Fibroblast of pulmonary artery (primary cell): ENCODE measurements at places on chromosomes 1 and 21.

- peak; percentile 99 for DNase-seq
Measured at GRCh38 chr1:59057211-59057694, 239.6 kb upstream of the FGGY start.

DNA sequence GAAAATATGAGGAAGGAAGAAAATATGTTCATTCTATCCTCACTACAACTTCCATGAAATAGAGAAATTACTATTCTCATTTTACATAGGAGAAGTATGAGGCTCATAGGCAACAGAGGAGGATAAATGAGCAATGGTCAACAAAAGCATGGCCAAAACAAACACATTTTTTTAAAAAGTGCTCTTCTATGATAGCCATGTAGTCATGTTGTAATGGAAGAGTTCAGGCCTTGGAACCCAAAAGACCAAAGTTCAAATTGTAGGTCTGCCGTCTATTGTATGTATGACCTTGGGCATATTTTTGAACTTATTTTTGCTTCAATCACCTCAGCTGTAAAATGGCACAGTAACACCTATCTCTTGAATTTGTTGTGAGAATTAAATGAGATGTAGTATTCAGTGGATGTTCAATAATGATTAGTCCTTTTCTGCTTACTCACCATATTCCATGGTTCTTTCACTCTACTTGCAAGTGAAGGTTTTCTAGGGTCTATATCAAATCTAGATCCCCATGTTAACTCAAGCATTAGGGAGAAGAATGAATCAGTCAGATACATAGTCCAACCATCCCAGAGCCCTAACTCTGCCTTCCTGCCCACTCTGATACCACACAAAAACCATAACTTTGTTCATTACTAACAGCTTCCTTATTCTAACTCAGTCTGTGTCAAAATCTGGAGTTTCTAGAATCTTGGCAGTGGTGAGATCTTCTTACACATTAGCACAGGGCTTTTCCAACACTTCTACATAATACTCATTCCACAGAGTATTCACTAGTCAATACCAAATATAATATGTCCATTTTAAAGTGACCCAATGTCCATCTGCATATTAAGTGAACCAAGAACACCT, 353.2 kb downstream of the PLPP3 start:
- DNase-seq, result no peak

DNA sequence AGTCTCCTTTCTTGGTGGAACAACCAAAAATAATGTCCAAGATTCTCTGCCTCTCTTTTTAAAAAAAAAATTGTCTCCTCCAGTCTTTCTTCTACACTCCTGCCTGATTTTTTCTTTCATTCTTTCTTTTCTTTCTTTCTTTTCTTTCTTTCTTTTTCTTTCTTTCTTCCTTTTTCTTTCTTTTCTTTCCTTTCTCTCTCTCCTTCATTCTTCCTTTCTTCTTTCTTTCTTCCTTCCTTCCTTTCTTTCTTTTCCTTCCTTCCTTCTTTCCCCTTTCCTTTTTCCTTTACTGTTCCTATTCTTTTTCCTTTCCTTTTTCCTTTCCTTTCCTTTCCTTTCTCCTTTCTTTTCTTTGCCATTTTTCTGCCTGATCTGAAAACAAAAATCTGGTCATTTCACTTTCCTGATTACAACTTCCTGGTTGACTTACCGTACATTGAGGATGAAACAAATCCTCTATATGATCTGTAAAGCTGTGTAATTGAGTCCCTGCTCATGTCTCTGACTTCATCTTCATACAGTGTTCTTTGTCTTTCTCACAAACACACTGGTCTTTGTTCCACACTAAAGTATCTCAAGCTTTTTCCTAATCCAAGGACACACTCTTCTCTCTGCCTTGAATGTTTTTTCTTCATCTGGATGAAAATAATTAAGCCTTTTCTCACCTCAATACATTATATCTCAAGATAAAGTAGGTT, 6.1 kb upstream of the KRTAP23-1 start:
- DNase-seq, result no peak

DNA sequence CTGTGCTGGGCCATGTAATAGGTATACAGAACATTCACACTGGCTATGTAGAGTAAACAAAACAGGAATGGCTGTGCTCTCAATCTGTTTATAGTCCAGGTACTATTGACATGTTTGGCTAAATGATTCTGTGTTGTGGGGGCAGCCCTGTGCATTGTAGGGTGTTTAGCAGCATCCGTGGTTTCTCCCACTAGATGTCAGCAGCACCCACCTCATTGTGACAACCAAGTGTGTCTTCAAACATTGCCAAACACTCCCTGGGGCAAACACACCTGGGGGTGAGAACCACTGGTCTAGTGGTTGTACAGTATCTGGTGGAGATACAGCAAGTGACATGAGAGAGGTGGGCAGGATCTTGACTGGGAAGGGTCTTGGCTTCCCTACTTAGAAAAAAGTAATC, 80.4 kb upstream of the SPATA6 start:
- DNase-seq, result peak; percentile 13

DNA sequence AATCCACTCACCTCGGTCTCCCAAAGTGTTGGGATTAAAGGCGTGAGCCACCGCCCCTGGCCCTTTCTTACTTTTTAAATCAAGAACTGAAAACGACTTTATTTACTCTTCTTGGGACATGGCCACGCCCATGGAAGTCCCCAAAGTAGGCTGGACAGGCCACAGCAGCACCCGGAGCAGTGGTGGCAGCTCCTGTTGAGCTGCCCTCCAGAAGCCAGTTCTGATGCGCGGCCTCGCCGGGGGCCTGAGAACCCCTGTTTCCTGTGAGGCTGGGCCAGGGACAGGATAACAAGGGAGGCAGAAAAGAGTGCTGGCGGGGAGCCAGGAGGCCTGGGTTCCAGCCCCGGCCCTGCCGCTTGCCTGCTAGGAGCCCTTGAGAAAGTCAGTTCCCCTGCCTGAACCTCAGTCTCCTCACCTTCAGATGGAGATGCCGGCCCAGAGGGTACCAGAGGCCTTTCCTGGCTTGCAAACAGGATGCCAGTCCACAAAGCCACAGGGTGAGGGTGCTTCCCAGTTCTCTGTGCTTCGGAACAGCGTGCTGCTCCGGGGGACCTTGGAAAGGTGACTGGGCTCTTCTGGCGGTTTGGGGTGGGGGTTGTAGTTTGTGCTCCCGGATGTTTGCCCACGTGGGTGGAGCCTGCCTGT, 59.4 kb downstream of the RUNX3 start:
- no peak for DNase-seq

DNA sequence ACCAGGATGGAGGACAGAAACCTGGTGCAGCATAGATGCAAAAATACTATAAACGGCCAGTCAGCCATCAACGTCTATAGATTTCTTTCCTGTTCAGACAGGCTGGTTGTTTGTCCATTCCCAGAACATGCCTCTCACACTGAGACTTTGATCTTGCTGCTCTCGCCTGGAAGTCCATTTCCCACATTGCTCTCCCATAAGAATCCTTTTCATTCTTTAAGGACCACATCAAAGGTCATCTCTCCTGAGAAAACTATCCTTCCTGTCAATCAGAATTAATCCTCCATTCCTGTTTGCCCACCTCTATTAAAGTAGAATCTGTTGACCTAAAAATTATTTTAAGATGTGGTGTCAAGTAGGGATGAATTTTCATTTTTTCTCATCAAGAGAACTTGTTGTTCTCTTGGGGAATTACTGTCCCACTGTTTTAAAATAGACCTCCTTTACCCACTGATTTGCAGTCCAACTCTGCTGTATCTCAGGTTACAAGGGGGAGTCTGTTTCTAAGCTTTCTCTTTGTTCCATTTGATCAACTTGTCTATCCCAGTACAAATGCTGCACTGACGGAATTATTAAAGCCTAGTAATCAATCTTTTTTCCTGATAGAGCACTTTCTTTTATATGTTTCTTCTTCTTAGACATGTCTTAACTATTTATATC, 172.7 kb downstream of the PATJ start:
- no peak for DNase-seq

DNA sequence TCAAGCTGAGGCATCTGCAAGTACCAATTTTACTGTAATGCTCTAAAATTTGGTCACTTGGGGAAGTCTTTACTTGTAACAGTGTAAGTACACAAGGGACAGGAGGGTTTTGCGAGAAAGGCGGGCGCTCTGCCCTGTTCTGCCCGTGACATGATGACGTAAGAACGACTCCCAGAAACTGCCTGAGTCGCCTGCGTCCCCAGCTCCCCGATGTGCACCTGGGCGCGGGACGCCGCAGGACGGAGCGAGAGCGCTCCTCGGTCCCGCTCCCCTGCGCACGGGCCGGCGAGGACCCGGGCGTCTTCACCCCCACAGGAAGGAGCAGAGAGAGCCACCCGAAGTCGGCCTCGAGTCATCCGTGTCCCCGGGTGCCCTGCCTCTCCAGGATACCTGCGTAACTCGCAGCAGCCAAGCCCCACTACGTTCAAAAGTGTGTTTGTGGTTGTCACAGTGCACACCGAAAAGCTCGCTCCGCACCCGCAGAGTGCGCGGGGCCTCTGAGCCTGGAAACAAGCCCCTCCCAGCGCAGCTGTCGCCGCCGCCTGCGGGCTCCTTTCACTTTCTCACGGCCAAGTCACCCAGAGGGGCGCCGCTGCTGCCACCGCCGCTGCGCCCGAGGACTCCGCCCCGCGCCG, 3.3 kb upstream of the ZBTB18 start:
- DNase-seq, result peak; percentile 49

DNA sequence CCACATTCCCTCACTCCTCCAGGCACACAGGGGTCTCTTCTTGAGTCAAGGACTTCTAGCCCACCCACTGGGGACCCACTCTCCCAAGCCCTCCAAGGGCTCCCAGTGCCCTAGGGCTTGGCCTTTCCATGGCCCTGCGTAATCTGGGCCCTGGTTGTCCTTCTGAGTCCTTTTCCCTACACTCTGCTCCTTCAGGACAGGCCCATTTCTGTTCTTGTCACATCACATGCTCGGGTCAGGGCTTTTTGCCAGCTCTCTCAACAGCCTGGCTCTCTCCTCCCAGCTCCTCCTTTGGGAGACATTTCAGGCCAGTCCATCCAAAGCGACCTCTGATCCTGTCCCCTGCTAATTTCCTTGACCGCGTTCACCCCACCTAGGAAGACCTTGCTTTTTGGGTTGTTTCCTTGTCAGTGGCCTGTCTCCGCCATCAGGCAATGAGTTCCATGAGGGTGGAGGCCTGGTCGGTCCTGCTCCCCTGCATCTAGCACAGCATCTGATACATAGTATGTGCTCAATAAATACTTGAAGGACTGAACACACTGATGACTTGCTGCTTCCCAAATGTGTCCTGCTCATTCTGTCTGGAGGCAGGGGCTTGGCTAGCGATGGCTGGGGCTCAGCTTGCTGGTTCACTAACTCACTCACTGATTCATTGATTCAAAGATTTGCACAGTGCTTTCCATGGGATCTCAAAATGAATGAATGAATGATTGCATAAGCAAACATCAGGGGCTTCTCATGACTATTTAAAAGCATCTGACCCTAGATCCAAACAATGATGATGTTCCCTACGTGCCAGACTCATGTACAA, 44.8 kb downstream of the DHRS3 start:
- DNase-seq, result peak; percentile 38

DNA sequence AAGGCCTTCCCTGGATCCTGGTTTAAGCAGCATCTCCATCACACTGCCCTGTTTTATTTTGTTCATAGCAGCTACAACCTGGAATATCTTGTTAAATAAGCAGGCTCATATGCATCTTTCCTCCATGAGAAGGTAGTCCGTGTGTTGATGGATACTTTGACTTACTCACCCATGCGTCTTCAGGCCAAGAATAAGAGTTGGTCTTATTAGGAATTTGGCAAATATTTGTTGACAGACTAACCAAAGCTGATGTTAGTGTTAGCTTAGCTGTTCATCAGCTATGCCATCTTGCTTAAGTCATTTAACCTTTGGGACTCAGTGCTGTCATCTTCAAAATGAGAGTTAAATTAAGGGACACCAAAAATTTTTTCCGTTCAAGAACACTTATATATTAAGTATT, 59.2 kb downstream of the SASS6 start:
- DNase-seq, result no peak

GRCh38 chr1:94973309-94973922, 46.5 kb upstream of the CNN3 start:
- no peak for DNase-seq
